ENCODE measurements at places on chromosomes 11 and 22. TPM values are rescaled to one million over a fixed set of nuclear protein-coding genes. Genes with fewer than 3 reads are reported as not detected.

DNA sequence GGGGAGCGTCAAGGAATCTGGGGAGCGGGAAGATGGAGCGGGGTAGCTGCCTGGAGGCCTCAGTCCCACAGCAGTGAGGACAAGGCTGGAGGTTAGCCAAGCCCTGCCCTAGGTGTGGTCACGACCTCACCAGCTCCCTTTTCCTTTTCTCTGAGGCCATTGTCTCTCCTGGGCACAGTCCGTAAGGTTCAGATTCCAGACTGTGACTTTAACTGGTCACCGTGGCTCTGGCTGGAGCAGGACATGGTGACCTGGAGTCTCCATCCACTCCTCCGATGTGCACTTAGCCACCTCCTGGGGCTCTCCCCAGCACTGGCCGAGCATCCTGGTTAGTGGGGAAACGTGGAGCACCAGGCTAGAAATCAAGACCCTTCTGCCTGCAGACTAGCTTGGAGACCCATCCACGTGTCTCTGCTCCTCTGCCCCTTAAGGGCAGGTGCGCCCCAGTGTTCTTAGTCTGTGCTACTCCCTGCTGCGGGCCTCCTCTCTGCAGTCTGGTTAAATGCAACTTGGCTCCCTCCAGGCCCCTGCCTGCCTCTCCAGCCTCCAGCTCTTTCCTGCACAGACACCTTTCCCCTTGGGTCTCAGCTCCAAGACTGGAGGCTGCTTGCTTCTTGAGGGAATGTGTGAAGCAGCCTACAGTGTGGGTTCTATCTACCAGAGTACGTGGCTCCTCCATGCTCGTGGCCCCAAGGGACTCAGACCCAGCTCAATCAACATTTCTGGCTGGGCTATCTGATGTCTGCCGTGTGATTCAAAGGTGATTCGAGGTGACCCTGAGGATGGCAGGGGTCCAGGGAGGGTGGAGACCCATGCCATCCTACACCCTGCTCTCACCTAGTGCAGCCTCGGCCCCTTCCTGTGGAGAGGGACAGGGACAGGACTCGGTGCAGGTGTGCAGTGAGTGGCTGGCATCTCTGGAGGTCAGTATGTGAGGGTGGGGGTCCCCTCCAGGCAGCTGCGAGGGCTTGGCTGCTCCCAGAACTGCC lies 5.2 kb downstream of the SLC25A1 start:
- peaks cover 3% of the 10 kb centered on the region for H3K27me3 ChIP-seq
- H3K4me1 ChIP-seq, result peaks cover 73% of the 10 kb centered on the region
- H3K4me3 ChIP-seq, result peak overlapping the region; percentile 98
- DNase-seq, result peak; percentile 24
- peaks cover 15% of the 10 kb centered on the region for H3K36me3 ChIP-seq

- H3K36me3 ChIP-seq, result peaks cover 44% of the 10 kb centered on the region
- no peak overlapping the region for H3K27ac ChIP-seq
- H3K4me1 ChIP-seq, result no peaks in the 10 kb centered on the region
- no peak overlapping the region for H3K4me3 ChIP-seq
- DNase-seq, result no peak
- H3K27me3 ChIP-seq, result no peaks in the 10 kb centered on the region
These were observed 61.0 kb upstream of the SORL1-AS1 start for GRCh38 chr11:121513807-121514206.

CHADL gene
- total RNA-seq, result 2.9 TPM

DNA sequence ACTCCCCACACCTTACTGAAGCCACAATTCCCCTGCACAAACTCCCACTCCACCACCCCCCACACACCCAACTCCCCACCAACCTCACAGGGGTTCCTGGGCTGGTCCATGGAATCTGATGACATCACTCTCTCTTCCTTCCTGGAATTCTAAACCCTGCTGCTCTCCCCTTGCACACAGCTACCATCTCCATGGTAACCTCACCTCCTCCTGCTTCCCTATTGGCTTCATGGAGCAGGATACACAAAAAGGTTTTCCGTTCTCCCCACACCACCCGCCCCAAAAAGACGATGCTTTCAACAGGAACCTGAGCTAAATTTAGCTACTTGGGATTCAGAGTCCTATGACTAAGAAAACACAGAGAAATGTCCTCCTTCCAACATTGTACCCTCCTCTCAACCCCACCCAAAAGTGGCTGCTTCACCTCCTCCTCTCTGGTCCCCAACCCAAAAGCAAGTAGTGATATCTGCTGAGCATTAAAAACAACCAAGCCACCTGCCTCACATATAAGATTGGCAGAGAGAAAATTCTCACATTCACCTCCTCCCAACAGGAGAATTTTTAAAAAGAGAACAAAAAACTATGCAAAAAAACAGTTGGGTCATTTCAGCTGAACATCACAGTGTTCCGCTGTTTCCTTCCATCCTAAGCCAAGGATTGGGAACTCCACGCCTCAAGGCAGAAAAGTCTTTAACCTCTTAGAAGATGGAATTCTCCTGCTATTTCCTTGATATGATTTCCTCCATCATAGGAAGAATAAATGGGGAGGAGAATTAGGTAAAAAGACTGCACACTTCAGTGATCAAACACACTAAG lies 66.9 kb downstream of the RBFOX2 start:
- no peak overlapping the region for H3K27ac ChIP-seq
- H3K27me3 ChIP-seq, result no peaks in the 10 kb centered on the region
- H3K36me3 ChIP-seq, result no peaks in the 10 kb centered on the region

GRCh38 chr11:21059879-21060278 lies 390.5 kb downstream of the NELL1 start:
- DNase-seq, result no peak
- H3K4me1 ChIP-seq, result no peaks in the 10 kb centered on the region
- no peak overlapping the region for H3K4me3 ChIP-seq

- H3K27ac ChIP-seq, result no peak overlapping the region
- no peaks in the 10 kb centered on the region for H3K4me1 ChIP-seq
- no peak overlapping the region for H3K4me3 ChIP-seq
These were observed 122.1 kb downstream of the TRIM44 start for GRCh38 chr11:35784699-35785098.

ANO9 gene
- 8.9 TPM for total RNA-seq

DNA sequence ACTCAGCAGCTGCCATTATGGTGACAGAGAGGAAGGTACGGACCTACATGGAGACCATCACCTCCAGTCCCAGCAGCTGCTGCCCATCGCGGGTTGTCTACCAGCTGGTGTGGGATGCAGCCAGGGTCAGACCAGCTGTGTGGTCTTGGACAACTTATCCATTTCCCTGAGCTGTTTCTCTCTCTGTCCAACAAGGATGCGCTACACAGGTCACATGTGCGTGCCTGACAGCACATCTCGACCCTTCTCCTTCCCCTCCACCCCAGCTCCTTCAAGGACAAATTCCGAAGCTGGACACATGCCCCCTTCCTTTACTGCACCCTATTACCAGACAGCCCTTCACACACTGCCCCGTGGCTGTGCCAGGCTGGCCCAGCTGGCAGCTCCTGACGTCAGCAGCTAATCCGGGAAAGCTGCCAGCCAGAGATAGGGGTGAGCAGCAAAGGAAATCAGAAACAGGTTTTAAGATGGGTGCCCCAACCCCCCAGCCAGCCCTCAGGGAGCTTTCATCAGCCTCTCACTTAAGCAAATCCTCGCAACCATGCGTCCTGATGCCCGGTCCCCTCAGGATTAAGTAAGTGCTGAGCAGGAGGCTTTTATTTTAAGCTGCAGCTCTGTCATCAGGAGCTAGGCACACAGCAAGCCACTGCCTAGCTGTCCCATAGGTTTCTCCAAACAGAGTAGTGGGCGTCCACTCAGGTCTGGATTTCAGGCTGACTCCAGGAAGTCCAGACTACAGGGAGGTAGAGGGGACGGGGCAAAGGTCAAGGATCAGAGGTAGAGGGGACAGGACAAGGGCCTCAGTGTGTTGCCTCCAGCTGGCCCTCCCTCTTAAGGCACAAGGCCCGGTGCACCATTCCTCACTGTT lies 20.3 kb downstream of the TEF start:
- no peaks in the 10 kb centered on the region for H3K36me3 ChIP-seq
- peak overlapping the region; percentile 53 for H3K27ac ChIP-seq
- peaks cover 63% of the 10 kb centered on the region for H3K4me1 ChIP-seq
- DNase-seq, result peak; percentile 70

- H3K36me3 ChIP-seq, result no peaks in the 10 kb centered on the region
- no peaks in the 10 kb centered on the region for H3K27me3 ChIP-seq
- H3K27ac ChIP-seq, result peak overlapping the region; percentile 12
- no peak overlapping the region for H3K4me3 ChIP-seq
- H3K4me1 ChIP-seq, result peaks cover 42% of the 10 kb centered on the region
- peak; percentile 86 for DNase-seq
These were observed 10.5 kb downstream of the KLHL35 start for GRCh38 chr11:75422248-75423231.

DNA sequence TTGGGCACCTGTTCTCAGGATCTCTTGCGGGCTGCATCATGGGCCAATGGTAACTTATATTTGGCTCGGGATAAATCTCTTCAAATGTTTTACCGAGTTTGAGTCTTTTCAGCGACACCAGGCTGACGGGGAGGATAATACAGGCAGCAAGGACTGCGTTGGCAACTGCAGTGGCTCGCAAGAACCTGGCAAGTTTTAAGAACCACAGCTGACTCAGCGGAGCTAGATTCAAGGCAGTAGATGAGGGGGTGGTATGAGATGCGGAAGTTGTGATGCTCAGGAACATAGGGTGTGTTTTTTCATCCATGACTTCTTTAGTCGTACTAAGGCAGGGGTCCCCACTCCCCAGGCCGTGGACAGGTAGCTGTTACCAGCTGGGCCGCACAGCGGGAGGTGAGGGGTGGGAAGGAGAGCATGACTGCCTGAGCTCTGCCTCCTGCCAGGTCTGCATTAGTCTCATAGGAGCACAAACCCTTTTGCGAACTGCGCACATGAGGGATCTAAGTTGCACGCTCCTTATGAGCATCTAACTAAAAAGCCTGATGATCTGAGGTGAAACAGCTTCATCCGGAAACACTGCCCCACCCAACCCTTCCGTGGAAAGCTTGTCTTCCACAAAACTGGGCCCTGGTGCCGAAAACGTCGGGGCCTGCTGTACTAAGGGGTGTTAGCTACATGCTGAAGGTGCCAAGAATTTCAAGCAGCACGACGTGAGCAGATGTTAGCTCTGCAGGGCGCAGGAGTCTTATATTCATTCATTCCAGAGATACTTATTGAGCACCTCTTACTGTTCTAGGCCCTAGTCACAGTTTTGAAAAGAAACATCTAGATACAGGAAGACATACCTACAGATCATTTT lies 6.4 kb upstream of the JAM3 start:
- H3K4me1 ChIP-seq, result no peaks in the 10 kb centered on the region
- H3K4me3 ChIP-seq, result no peak overlapping the region
- H3K27ac ChIP-seq, result no peak overlapping the region
- no peaks in the 10 kb centered on the region for H3K36me3 ChIP-seq

GRCh38 chr11:33935461-33936456 lies 43.9 kb upstream of the LMO2 start:
- no peak overlapping the region for H3K4me3 ChIP-seq
- H3K36me3 ChIP-seq, result no peaks in the 10 kb centered on the region
- no peaks in the 10 kb centered on the region for H3K27me3 ChIP-seq

CCDC87 gene
- total RNA-seq, result 0.42 TPM

TPBGL gene
- total RNA-seq, result not detected

DNA sequence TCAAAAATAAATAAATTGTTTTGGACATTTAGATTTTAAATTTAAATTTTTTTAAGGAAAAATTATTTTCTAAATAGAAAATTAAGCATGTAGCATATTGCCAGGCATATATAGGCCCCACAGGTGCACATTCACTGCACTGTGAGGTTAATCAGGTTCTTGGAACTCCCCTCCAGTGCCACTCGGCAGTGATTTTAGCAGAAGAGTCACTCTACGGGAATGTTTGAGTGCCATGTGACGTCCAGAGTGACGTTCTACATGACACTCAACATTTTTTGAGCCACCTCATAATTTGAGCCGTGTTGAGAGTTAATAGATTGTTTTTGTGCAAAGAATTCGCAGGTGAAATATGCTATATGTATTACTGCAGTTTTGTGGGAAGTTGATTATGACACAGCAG lies 77.4 kb downstream of the SWAP70 start:
- no peak overlapping the region for H3K27ac ChIP-seq
- peaks cover 30% of the 10 kb centered on the region for H3K36me3 ChIP-seq
- H3K27me3 ChIP-seq, result no peaks in the 10 kb centered on the region
- H3K4me1 ChIP-seq, result peaks cover 7% of the 10 kb centered on the region
- no peak for DNase-seq

GRCh38 chr11:59053387-59053786 lies 32.7 kb upstream of the GLYATL1B start:
- H3K4me1 ChIP-seq, result no peaks in the 10 kb centered on the region
- peak; percentile 37 for DNase-seq
- H3K4me3 ChIP-seq, result no peak overlapping the region

- H3K4me3 ChIP-seq, result no peak overlapping the region
- H3K27me3 ChIP-seq, result no peaks in the 10 kb centered on the region
- no peaks in the 10 kb centered on the region for H3K36me3 ChIP-seq
- no peak for DNase-seq
These were observed 25.2 kb downstream of the EXPH5 start for GRCh38 chr11:108568195-108568858.

MMP1 gene
- 0.09 TPM for total RNA-seq

- no peaks in the 10 kb centered on the region for H3K27me3 ChIP-seq
- H3K4me1 ChIP-seq, result peaks cover 6% of the 10 kb centered on the region
- no peak overlapping the region for H3K4me3 ChIP-seq
- no peak overlapping the region for H3K27ac ChIP-seq
- H3K36me3 ChIP-seq, result no peaks in the 10 kb centered on the region
- no peak for DNase-seq
These were observed 580.0 kb downstream of the SOX6 start for GRCh38 chr11:15776366-15776765.

DNA sequence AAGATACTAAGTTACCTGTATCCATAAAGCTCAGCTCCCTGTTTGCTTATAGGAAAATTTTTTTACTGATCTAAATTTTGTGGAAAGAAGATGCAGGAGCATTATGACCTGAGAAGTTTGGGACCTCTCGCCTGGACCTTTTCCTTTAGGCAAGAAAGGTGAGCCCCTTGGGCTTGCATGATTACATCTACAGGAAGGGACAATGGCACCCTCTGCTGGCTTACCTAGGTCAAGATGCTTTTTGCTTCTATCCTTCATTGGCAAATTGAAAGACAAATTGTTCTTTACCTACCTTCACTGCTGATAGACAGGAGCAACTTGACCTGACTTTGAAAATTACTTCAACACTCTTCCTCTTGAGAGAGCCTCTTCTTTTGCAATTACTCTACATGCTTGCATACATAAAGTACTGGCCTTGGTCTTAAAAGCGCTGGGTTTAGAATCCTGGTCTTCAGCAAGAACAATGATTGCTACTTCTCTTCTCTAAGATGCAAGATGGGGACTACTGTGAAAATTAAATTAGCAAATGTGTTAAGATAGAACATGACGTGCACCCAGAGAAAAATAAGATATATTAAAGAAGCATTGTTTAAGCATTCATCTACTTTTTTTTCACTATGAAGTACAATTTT lies 147.2 kb downstream of the TRPC6 start:
- no peaks in the 10 kb centered on the region for H3K36me3 ChIP-seq
- no peak overlapping the region for H3K27ac ChIP-seq
- H3K4me1 ChIP-seq, result no peaks in the 10 kb centered on the region
- peak; percentile 18 for DNase-seq
- H3K4me3 ChIP-seq, result no peak overlapping the region
